ENCODE measurements at places on chromosomes 12 and 14.

- no peak for DNase-seq
Observed at GRCh38 chr14:101500681-101501080, 60.6 kb upstream of the DIO3 start.

DNA sequence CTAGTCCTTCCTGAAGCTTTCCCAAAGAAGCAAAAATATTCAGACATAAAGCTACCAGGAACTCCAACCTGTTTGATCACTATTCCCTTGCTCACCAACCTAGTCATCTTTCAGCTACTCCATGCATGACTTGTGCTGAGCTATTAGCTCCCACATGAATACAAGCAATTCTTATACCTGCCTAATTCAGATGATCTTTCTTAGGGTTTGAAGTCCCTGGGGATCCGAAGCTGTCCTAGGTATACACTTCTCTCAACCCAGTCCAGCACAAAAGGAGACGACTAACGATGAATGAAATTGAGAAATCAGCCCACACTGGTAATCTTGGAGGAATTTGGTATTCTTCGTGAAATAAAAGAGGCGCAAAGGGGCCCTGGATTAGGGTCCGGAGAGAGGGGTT, 631 bp upstream of the PTGR2 start:
- no peak for DNase-seq

GRCh38 chr12:76422543-76423438, 74.6 kb upstream of the BBS10 start:
- DNase-seq: no peak

DNA sequence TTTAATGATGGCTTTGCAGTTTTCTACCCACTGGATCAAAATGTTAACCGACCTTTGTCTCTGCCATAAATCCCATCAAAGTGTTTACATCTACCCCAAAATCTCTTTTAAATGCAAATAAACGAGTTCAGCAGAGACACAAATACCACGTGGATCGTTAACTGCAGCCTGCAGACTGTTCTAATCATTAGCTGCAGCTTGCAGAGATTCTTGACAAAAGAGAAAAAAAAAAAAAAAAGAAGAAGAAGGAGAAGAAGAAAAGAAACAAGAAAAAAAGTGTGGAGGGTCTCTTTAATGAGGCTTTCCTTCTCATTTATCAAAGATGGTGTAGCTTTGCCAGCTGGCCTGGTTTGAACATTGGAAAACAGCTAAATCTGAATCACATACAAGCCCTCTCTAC, 275.7 kb downstream of the NEDD1 start:
- no peak for DNase-seq

- no peak for DNase-seq
Observed at GRCh38 chr12:105064564-105065178, 19.6 kb downstream of the ALDH1L2 start.

- no peak for DNase-seq
Observed at GRCh38 chr12:114011711-114012110, 45.6 kb upstream of the RBM19 start.
